ENCODE measurements at places on chromosomes 2 and 18. TPM values are rescaled to one million over a fixed set of nuclear protein-coding genes. Genes with fewer than 3 reads are reported as not detected.

The TMEM17 gene
- total RNA-seq, result 1.1 TPM

The PTPN4 gene
- 20.4 TPM for total RNA-seq

The SERPINB10 gene
- total RNA-seq, result not detected

The ARHGEF4 gene
- 2.7 TPM for total RNA-seq

The PAX8 gene
- total RNA-seq, result 0.45 TPM

The GKN1 gene
- total RNA-seq, result not detected

The UNC80 gene
- not detected for total RNA-seq

The BMP10 gene
- total RNA-seq, result not detected

The SLC66A3 gene
- 15.1 TPM for total RNA-seq

The SLC14A1 gene
- 44.8 TPM for total RNA-seq

The DSC2 gene
- 6.8 TPM for total RNA-seq

The KRTCAP3 gene
- 1.8 TPM for total RNA-seq

The KCNG2 gene
- 0.23 TPM for total RNA-seq

The MROH2A gene
- not detected for total RNA-seq

The KANSL1L gene
- total RNA-seq, result 42.4 TPM

The PTH2R gene
- not detected for total RNA-seq

The FSIP2 gene
- total RNA-seq, result 0.94 TPM

The GPR45 gene
- not detected for total RNA-seq

The TCF7L1 gene
- 35.7 TPM for total RNA-seq
